ENCODE measurements at places on chromosomes 2 and 18.

DNA sequence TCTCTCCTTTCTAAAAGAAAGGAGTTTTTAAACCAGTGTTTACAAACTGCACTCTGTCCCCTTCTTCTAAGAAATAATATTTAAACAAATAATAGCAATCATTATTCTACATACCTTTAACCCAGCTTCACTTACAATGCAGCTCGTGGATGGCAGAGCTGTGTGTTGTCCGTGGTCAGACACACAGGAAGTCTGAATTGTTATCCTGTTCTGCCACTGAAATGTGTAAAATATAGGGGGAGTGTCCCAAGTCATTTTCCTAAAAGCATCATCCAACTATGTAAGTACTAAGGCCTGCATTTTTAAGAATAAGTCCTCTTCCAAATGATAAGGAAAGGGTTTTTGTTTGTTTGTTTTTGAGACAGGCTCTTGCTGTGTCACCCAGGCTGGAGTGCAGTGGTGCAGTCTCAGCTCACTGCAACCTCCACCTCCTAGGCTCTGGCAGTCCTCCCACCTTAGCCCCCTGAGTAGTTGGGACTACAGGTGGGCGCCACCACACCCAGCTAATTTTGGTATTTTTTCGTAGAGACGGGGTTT, 2.7 kb upstream of the PPP4R1 start:
- DNase-seq = no peak

DNA sequence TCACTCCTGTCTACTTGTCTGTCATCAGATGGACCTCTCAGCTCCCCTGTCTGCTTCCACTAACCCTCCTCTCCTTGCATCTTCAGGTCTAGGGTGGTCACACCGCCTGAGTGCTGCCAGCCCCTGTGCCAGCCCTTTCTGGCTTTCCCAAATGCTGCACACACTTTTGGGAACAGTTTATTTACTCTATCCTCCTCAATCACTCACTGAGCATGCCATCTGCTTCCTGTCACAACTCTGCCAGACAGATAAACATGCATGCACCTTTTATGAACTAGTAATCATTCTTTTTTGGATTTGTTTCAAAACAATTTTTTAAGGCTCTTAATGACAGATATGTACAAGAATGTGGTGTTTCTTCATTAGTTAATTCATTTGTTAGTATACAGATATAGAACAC, 56.3 kb upstream of the CCDC195 start:
- no peak for DNase-seq

GRCh38 chr18:2654169-2654927, 1.2 kb upstream of the SMCHD1 start:
- no peak for DNase-seq

- no peak for DNase-seq
Observed at GRCh38 chr2:224951723-224952481, 90.4 kb downstream of the DOCK10 start.

- DNase-seq = no peak
Observed at GRCh38 chr2:45626387-45627221, 15.5 kb upstream of the SRBD1 start.

DNA sequence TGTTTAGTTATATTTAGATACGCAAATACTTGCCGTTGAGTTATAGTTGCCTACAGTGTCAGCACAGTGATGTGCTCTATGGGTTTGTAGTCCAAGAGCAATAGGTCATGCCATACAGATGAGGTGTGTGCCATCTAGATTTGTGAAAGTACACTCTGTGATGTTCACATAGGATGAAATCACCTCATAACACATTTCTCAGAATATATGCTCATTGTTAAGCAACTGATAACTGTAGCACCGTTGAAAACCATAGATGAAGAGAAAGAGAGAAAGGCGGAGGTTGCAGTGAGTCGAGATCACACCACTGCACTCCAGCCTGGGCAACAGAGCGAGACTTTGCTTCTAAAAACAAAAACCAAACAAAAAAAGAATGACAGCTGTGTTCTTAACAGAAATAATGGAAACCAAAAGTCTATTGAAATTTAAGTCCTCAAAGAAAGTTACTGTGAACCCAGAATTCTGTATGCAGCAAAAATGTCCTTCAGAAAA, 9.5 kb downstream of the DGKD start:
- DNase-seq = no peak

DNA sequence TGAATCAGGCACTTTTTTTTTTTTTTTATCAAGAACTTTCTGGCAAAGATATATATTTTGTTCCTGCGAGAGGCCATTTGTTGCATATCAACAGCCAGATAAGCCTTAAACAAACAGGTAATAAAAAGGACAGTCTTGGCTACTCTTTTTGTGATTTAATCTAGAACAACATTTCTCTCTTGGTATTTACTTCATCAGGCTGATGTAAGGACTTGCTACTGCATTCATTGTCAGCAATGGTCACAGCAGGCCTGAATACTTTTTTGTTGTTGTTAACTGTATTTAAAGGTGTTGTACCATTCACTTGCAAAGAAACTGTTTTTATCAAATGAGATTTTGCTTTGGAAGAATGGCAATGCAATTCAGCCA, 683.8 kb downstream of the IRS1 start:
- no peak for DNase-seq

GRCh38 chr18:12930908-12931307, 16.9 kb upstream of the SEH1L start:
- no peak for DNase-seq

DNA sequence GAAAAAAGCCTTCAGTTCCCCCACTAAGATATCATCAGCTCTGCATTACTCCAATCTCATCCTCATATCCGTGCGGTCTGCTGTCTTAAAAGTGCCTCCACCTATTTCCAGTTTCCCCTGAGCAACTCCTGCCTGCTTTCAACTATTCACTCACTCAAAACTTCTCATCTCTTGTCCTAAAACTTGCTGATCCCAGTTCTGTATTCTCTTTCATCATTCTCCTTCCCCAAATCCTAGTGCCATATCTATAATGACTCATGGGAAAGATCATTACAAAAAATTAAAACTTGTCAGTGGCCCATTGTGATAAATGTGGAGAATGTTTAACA, 20.0 kb downstream of the ACVR1 start:
- DNase-seq = no peak

DNA sequence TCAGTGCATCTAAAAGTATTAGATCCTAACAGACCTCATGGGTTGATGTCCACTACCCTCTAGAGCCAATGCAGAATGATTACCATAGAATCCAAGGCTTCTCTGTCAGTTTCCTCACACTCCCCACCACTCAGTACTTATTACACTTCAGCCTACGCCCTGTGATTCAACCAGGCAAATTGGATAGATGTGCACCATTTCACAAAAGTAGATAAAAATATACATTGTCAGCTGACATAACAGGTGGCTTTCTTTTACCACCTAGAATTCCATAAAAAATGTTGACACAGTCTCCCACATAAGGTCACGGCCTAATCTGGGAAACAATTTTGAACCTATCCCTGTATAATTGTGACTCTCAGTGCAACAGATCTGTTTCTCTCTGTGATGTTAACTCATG, 144.9 kb downstream of the CERS6 start:
- DNase-seq = no peak

- no peak for DNase-seq
Observed at GRCh38 chr2:41170589-41170988, 718.7 kb upstream of the SLC8A1 start.

GRCh38 chr2:58609326-58609725, 368.2 kb upstream of the FANCL start:
- DNase-seq = no peak

- DNase-seq = no peak
Observed at GRCh38 chr2:236947294-236947693, 138.4 kb upstream of the COPS8 start.

GRCh38 chr2:196046123-196046917, 22.3 kb downstream of the DNAH7 start:
- DNase-seq = no peak

- DNase-seq = no peak
Observed at GRCh38 chr2:230671117-230671516, 41.5 kb upstream of the CAB39 start.

- DNase-seq = no peak
Observed at GRCh38 chr2:98461498-98462049, 16.9 kb downstream of the INPP4A start.

- DNase-seq = no peak
Observed at GRCh38 chr2:44181648-44182047, 13.0 kb downstream of the PPM1B start.

- no peak for DNase-seq
Observed at GRCh38 chr18:36849288-36850006, 20.5 kb downstream of the KIAA1328 start.

- no peak for DNase-seq
Observed at GRCh38 chr2:221212105-221212504, 360.0 kb downstream of the EPHA4 start.

DNA sequence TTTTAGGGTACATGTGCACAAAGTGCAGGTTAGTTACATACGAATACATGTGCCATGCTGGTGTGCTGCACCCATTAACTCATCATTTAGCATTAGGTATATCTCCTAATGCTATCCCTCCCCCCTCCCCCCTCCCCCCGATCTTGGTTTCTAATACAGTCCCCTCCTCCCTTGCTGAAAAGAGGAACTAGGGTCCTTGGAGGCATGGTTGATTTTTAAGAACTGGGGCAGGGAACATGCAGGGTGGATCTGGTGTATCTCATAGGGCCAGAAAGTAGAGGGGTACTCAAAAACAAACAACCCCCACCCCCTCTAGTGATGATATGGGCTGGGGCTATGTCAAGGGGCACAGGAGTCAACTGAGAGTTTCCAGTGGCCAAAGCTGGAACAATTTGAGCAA, 153.4 kb downstream of the UBR3 start:
- DNase-seq = no peak

DNA sequence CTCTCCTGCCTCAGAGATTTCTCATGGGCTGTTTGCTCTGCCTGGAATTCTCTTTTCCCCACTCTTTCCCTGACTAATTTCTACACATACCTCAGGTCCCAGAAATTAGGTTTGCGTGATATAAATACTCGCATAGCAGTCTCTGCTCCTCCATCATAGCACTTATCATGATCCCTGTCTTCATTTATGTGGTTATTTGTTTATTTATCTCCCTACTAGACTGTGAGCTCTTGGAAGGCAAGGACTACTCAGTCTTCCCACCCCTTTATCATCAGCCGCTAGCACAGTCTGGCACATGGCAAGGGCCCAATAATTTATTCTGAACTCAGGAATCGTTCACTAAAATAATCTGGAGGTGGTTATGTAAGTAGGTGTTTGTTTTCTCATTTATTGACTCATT, 79.3 kb downstream of the ADCYAP1 start:
- DNase-seq = no peak

DNA sequence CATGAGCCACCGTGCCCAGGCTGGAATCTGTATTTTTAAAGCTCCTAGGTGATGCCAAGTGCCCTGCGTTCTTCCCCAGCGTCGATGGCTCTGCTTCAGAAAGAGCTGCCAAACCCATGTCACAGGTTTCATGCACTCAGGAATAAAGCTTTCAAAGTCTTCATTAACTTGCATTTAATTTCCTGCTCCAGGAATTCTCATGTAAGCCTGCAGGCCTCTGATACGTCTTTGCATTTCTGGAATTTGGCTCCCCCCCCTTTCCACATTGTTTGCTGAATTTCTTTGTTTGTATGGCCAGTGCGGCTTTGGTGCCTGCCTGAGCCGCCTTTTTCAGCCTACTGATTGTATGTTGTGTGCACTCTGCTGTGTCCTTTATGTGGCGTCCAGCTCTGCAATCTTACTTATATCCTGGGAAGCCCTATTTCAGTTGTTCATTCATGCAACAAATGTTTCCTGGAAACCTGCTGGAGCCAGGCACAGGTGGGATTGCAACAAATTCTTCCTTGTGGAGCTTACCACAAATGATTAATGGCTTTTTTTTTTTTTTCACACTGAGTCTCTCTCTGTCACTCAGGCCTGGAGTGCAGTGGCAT, 17.9 kb upstream of the OTOF start:
- DNase-seq = no peak

GRCh38 chr2:232534940-232535651, 4.4 kb upstream of the CHRNG start:
- DNase-seq = no peak

GRCh38 chr2:223647258-223647952, 45.2 kb upstream of the SCG2 start:
- DNase-seq = no peak

DNA sequence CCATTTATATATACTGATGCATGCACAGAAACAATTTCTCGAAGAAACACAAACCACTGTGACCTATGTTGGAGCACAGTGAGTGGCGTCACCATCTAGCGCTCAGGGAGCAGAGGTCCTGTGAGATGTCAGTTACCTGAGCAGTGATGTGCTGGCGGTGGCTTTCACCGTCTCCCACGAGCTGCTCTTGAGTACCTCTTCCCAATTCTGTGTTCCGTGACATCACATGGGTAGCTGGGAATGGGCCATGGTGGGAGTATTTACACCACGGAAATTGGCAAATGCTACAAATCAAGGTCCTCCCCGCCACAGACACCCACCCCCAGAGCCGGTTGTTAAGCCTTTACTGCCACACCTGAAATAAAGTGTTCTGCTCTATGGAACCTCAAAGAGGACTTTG, 24.4 kb downstream of the GBX2 start:
- DNase-seq = no peak

DNA sequence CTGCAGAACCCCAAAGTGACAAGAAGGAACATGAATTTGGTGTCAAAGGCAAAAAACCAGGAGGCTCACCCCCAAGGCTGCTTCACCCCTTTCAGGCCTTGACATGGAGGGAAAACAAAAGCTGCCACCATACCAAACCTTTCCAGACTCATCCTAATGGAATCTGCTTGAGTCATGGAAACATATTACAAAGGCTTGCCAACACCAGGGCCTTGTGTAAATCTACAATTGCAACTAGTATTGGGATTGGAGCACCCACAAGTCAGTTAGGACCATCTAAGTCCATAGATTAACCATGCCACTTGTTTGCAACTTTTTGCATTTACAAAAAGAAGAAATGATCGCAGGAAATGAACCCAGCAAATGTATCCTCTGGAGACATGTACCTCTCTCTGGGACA, 297.6 kb downstream of the CDCA7 start:
- no peak for DNase-seq

DNA sequence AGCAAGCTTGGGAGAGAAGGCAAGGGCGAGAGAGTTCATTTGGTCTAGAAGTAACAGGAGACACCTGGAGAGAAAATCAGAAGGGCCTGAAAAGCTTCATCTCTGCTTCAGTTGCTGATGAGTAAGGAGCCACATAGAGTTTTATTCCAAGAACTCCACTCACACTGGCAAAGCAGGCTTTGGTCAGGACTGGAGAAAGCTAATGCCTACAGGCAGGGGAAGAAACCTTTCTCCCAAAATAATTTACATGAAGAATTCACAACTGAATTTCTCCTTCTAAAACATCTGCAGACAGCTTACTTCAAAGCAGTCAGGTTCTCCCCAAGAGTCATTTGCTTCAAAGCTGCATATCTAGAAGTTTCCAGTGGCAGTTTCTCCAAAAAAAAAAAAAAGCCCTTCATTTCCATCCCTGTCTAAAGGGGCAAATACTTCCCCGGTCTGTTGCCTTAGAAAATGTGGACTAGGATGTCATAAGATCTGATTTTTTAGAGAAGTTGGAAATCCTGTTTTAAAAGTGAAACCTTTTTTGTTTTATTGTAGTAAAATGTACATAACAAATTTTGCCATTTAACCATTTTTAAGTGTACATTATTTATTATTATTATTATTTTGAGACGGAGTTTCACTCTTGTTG, 46.3 kb downstream of the TMEM247 start:
- no peak for DNase-seq

GRCh38 chr18:32802591-32803451, 30.0 kb upstream of the KLHL14 start:
- no peak for DNase-seq

Measured in left lung (tissue), 14 donors.